Upper lobe of left lung (tissue), 6 donors: ENCODE measurements at places on chromosomes 5 and 9.
A peak's percentile ranks its signal among the peaks of the same experiment; 100 is the strongest.

DNA sequence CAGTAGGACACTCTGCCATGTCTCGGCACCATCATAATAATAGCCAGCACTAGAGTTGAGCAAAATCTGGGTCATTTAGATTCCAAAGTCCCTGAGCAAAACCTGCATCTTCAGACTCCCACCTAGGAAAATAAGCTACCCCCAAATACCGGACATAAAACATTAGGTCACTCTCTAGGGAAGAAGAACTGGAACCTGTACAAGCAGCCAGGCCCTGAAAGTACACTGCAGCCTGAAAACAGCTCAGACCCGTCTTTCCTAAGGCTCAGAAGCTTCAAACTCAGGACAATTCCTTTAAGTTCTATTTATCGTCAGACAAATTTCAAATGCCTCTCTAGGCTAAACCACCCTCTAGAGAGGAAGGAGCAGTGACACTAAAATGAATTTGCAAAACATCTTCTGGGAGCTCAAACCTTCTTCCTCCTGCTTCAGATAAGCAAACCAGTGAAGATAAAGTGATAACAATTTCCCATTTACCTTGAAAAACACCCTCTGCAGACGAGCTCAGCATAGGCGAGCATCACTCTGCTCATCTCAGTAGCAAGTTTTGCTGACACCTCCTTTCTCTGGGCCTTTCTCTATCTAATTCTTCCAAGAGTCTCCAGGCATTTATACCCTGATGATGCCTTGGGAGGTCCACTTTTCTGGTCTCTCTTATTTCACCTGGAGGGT lies 34.0 kb downstream of the ADAM19 start:
- no peak for DNase-seq

DNA sequence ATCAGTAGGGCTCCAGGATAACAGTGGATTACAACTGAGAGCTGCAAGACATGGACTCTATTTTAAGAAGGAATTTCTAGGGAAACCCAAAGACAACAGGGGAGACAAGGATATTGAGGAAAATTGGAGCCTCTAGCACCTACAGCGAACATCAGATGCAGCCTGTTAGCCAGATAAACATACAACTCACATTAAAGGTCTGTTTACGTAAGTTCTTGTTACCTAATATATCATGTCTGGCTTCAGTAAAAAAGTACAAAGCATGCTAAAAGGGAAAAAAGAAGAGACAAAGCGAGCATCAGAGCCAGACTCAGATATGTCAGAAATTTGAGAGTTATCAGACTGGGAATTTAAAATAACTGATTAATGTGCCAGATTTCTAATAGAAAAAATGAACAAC lies 17.2 kb downstream of the GNPDA1 start:
- DNase-seq = no peak

GRCh38 chr9:22383718-22384117 lies 62.9 kb upstream of the DMRTA1 start:
- no peak for DNase-seq

GRCh38 chr5:172282272-172283019 lies 1.1 kb downstream of the UBTD2 start:
- DNase-seq = no peak

- DNase-seq = no peak
These were observed 250.8 kb upstream of the FBXL7 start for GRCh38 chr5:15249152-15249551.

- peak; percentile 69 for DNase-seq
These were observed 16.4 kb upstream of the PDCD1LG2 start for GRCh38 chr9:5493679-5494511.

DNA sequence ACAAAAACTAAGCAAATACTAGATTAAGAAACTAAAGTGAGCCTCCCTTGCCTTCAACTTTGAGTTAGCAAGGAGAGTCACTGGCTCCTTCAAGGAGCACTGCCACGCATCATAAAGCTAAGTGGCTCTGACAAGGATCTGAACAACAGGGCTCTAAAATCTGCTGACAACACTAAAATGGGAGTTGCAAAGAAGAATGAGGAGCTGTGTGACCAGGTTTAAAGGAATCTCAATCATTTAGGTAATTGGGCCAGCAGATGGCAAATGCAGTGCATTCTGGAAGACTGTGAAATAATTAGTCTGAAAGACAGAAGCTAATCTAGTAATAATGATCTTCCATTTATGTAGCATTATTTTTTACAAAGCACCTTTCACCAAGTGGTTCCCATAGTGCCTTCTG lies 297.0 kb upstream of the TAS2R1 start:
- no peak for DNase-seq

DNA sequence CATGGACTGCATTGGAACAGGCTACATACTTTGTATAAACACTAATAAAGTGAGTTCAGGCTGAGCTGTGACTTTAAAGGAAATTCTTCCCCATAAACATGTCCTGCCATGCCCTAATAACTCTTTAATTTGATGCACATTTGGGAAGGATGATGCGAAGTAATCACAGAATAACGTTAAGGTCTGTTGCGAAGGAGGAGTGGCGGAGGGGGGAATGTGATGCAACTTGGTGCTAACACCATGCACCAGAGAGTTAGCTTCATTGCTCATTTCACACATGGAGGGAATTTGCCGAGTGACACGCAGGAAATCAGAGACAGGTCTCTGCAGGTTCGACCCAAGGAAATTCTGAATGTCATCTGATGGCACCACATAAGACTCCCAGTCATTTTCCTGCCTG lies 32.9 kb downstream of the SLIT3 start:
- no peak for DNase-seq

GRCh38 chr5:136051486-136052220 lies 22.9 kb downstream of the TGFBI start:
- DNase-seq = no peak

DNA sequence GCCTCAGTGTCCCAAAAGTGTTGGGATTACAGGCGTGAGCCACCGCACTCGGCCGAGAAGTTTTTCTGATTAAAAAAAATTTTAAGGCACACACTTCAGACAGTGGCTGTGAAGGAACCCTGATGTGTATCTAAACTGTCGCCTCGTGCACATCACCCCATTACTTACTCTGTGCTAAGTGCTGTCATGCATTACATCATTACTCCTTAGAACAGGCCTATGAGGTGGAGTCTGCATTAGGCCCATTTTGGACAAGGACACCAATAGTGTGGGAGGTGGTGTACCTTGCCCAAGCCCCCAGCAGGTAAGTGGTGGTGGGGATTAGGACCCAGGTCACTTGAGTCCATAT lies 3.8 kb upstream of the CDHR2 start:
- no peak for DNase-seq

DNA sequence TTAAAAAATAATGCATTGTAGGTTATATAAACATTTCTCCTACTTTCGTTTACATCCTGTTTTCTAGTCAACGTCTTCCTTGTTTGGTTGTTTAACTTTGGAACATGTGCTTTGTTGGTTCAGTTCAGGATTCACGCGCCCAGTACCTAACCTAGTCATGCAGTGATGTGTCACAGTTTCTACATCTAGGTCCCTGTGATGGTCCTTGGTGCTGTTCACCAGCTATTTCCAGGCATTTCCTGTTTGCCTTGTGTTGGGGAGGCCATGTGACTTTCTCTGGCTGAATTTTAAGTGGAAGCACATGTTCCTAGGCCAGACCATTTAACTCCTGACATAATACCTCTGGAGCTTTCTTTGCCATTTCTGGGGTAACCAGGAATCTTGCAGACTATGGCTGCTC lies 292.3 kb downstream of the SMARCA2 start:
- DNase-seq = no peak
